CD4-positive, alpha-beta T cell treated with Interleukin-6 at 100 ng/mL for 8 hours (primary cell): ENCODE measurements at places on chromosomes 2 and 18.
A peak's percentile ranks its signal among the peaks of the same experiment; 100 is the strongest.

GRCh38 chr2:132448771-132449170 is 32.2 kb downstream of the GPR39 start:
- DNase-seq: no peak

DNA sequence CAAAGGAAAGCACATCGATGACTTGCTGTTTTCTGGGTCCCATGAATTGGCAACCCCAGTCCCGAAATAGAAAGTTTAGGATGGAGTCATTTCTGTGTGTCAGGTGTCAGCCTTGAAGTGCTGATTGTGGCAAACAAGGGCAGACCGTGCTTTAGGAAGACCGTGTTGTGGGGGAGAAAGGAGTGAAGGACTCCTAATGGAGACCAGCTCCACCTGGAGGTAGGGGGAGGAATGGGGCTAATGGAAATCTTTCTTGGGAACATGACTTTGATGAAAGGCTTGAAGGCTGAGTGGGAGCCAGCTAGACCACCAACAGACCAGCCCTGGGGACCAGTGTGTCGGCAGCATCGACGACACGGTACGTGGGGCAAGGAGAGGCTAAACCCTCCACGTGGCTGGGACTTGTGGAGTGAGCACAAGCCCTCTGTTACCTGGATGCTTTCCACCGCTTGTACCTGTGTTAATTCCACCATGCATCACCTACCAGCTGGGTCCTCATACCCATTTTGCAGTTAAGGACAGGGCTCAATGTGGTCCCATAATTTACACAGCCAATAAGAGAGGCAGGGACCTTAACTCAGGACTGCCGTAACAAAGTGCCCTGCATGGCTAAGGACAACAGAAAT is 104.2 kb downstream of the SH3BP4 start:
- no peak for DNase-seq

DNA sequence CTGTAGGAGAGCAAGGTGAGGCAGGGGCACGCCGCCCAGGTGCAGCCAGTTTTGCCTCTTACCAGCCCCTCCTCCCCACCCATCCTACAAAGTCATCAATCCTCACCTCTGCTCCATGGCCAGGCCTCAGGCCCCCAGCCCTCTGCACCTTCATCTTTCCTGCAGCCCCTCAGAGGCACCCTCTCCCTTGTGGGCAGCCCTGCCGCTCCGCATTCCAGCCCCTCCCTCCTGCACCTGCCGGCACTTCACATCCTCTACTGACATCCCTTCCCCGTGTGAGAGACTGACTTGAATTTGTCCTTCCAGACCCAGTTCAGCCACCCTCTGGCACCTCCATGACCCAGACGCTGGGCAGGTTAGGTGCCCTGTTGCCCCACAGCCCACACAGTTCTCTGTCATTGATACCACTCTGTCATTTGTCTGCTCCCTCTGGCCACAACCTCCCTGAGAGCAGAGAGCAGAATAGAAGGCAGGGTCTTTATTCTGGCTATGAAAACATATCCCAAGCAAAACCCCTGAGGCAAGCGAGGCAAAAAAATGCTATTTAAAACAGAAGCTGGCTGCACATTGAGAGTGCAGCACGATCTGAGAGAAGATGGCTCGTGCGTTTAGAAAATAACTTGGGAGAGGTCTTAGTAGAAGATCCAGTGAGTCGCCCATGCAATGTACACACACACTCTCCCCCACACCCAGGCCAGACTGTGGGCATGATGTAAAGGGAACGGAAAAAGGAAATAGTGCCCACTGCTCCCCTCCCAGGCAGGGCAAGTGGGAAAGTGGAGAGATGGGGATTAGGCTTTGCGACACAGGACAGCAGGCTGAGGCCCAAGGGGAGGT is 25.9 kb downstream of the SDC1 start:
- DNase-seq: no peak

GRCh38 chr18:79579807-79580497 is 99.7 kb upstream of the CTDP1 start:
- DNase-seq: no peak

DNA sequence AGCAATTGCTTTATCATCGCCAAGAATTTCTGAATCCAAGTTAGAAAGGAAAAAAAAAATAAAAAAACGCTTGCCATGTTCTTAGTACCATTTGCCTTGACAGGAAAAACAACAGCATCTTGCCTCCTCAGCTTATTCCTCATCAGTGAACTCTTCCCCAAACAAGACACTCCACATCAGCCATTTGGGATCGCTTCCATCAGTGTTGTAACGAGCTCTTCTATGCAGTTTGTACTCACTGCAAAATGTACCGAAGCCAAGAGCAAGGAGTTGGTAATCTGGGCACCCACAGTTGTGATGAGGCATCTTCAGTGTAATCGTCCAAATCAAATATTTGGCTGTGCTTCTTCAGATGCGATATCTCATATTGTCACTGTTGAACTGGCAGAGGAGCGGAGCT is 503.7 kb downstream of the TMEM182 start:
- DNase-seq: no peak

DNA sequence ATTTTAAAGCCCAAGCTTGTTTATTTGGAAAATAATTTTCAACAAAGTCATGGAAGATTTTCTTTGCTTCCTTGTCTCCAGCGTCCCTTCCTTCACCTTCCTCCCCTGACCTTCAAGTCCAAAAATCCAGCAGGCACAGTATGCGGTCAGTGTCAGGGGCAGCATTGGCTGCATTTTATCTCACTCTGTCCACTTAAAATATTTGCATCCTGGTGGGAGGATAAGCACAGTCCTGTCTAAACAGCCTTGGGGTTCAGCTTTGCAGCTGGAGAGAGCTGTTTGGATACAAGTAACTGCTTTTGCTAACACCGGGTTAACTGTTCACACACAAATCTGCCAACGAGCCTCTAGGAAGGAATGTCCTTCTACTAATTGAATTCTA is 318.1 kb downstream of the PDE11A start:
- DNase-seq: no peak

- no peak for DNase-seq
These were observed 87.4 kb downstream of the ZNF516 start for GRCh38 chr18:76407681-76408080.

DNA sequence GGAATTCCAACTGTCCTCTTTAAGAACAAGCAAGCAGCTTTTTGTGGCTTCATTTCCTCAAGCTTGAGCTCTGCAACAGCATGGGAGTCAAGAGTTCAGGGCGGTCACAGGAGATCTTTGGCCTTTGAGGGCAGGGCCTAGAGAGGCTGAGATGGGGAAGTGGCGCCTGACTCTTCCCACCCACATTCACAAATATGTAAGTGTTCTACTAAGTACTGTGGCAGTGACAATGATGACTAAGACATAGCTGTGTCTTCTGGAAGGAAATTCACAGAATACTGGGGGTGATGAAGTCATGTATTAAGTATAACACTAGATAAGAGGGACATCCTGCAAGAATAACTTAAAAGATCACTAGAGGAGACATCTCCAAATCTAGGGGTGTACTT is 15.0 kb downstream of the RND3 start:
- no peak for DNase-seq

GRCh38 chr18:7626175-7626921 is 59.2 kb downstream of the PTPRM start:
- DNase-seq: no peak

DNA sequence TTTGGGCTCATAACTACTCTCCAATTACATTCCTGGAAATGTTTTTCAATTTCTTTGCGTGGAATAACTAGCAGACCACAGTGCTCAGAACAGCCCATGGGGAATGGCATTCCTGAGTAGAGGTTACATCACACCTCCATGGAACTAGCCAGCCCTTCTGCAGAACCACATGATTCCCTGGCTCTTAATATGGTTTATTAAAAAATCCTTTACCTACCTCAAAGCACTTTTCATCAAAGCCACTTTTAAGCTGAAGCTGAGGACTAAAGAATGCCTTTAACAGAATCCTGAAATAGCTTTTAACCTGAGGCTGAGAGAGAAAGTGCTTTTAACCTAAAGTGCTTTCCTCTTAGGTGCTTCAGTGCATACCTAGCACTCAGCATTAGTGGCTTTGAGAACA is 376.3 kb downstream of the ARHGAP15 start:
- no peak for DNase-seq

GRCh38 chr2:3319134-3319533 is 58.5 kb downstream of the EIPR1 start:
- no peak for DNase-seq

DNA sequence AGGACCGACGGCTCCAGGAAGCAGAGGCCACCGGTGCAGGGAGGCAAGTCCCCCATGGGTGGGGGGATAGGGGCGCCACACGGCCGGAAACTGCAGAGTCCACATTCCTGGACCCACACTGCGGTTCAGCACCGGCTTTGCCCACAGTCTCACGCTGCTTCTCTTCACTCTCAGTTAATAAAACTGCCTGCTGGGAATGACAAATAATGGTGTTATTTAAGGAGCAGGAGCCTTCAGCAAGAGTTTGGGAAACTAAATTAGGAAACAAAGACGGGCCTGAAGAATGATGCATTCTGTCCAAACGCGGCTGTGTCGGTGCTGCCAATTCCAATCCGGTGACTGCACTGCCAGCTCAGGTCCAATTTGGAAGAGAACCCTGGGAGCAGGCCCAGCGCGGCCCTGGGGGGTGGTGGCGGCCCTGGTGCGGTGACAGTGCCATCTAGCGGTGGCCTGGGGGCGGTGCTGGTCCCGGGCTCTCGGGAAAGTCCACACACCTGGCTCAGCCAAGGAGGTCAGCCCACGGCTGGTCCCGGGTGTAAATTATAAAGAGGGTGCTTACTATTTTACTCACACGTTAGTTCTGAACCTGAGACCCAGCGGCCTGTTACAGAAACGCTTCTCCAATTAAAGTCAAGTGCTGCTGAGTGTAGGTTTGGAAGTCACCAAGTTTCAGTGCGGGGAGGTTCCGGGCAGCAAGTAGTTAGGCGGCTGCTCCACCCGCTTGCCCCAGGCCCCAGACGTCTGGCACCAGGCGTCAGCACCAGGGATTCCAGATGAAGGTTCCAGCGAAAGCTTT is 73.1 kb upstream of the PXDN start:
- peak; percentile 28 for DNase-seq

DNA sequence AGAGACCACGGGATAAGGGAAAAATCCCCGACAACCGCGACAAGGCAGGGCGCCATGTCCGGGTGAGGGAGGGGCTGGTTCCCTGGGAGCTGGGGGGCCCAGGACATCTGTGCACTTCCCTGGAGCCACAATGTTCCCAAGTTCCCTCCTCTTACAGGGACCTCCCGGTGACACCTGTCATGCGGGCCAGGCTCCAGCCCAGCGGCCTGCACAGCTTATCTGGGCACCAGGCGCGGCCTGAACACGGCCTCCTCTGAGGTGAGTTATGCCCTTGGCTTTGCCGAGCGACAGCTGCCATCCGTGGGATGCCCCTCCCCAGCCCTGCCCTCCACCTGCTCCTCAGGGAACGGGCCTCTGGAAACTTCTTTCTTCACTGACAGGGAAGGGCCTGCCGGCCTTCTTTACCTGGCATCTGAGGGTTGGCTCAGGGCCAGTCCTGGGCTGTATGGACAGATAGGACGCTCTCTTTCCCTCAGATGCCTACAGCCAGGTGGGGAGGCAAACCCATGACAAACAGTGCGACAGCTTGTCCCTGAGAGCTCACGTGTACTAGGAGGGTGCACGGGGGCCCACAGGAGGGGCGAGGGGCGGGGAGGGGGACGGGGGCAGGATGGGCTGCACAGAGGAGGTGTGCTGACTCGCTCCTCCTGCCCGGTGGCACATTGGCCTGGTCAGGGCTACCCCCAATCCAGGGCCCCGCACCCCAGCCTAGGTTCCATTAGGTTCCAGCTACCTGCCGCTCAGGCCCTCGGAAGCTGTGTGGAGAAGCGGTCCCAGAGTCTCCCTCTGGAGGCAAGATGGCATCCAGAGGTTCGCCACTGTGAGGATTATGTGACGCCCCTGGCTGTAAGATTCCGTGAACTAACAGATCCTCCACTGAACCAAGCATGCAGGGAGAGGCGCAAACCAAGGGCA is 34.9 kb upstream of the HPCAL1 start:
- DNase-seq: no peak

DNA sequence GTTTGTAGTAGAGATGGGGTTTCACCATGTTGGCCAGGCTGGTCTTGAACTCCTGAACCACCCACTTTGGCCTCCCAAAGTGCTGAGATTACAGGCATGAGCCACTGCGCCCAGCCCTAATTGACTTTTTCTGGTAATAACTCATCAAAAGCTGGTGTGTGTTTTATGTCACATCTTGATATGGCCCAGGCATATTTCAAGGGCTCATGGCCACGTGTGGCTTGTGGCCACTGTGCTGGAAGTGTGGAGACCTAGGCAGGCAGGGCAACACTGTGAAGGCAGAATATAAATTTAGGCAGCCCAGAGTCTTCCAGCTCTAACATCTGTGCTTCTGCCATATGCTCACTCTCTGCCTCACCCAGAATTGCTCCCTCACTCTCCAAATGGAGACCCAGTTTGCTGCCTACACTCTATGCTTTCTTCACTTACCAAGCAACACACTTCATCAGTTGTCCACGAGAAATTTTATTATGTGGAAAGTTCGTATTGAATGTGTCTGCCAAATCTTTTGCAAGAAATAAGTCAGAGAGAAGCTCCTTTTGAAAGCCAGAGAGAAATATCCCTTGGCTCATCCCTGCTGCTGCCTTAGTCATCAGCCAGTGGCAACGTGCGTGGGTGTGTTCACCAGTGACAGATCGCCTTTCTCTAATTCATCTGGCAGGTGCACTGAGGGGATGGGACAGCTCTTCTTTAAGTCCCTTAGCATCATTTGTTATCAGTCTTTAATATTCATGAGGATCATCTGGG is 129.4 kb upstream of the CXCR4 start:
- DNase-seq: no peak

DNA sequence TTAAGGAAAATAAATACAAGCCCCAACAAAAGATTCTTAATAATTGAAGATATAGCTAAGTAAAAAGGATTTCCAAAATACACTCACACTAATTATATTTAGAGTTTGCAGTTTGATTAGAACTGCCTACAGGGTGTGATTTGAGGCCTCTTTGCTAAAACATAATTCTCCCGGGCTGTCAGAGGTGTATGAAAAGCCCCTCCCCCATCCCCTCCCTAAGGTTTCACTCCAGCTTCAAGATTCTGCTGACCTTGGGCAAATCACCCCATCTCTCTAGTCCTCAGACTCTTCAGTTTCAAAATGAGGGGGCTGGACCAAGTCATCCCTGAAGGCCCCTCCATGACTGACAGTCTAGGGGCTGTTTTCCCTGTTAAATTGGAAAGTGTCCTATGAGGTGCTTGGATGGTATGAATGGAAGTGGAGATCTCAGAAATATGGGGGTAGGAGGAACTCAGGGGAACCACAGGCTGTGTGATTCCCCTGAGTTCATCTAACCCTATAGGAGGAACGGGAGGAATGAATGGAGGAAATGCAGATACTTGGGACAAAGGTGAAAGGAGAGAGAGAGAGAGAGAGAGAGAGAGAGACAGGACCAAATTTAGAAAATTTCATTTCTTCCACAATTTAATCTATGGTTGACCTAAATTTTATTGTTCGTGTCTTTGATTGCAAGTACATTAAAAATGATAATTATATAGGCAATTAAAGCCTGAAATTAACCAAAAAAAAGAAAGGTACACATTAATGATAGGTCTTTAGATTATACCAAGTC is 107.5 kb downstream of the SPP2 start:
- no peak for DNase-seq
